OCI-M1 (cell line): ENCODE measurements at places on chromosomes 7 and 10.

DNA sequence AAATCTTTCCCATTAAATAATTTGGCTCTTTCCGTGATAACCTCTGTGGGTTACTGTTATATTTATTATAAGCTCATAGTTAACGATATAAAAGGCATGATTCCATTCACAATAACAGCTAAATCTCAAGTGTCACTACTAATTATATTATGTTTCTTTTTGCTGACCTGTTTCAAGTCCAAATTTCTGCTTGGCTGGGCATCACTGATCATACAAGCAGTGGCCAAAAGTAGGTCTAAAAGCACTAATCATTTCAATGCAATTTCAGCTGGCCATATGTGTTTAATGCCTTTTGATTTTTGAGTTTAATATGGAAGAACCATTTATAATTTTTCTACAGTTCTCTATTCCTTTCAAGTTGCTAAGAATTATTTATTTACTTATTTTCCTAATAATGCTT, 110.7 kb downstream of the SEMA3A start:
- DNase-seq, result no peak

DNA sequence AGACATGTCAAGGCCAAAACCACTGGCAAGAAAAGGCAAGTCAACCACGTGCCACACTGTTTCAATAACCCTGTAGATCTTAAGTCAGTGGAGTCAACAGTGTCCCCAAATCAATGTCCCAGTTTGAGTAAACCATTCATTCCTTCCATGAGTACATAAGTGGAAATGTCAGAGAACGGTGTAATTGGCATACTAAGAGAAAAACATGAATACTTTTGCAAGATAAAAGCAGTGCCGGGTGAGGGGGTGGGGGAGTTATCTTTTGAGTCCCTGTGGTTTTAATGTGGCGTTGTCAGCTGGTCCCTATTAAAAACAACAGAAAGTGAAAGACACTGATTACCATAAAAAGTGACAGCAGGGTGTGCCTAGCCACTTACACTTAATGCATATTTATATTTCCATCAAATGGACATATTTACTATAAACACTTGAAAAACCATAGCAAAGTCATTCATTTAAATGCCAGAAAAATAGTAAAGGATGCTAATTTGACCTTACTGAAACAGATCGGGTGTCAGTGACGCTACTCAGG, 37.8 kb downstream of the RSU1 start:
- peak; percentile 48 for DNase-seq

GRCh38 chr10:17222329-17222728, 5.7 kb upstream of the VIM start:
- no peak for DNase-seq

GRCh38 chr7:90472805-90473540, 3.5 kb downstream of the PTTG1IP2 start:
- no peak for DNase-seq

- DNase-seq, result no peak
These were observed 150.7 kb downstream of the LRMDA start for GRCh38 chr10:75582102-75582501.

GRCh38 chr10:97648562-97649404, 8.3 kb downstream of the PI4K2A start:
- DNase-seq, result peak; percentile 87

- no peak for DNase-seq
These were observed 172.9 kb downstream of the WDR37 start for GRCh38 chr10:1229116-1229515.

- DNase-seq, result peak; percentile 17
These were observed 61.5 kb downstream of the CPVL start for GRCh38 chr7:29084832-29085231.

DNA sequence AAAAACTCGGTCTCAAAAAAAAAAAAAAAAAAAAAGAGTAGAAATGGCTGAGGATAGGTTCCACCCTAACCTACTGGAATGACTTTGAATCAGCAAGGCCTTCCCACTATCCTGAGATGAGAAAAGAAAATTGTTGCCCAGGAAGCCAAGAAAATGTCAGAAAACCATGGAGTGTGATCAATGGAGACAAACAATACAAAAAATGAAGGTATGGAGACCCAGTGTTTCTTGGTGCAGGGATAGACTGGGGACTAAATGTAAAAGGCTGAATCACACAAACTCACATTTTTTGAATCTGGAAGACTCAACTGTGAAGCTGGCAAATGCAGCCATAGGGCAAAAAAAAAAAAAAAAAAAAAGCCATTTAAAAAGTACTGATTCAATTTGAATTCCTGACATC, 364.3 kb upstream of the ANKRD30A start:
- DNase-seq, result no peak

DNA sequence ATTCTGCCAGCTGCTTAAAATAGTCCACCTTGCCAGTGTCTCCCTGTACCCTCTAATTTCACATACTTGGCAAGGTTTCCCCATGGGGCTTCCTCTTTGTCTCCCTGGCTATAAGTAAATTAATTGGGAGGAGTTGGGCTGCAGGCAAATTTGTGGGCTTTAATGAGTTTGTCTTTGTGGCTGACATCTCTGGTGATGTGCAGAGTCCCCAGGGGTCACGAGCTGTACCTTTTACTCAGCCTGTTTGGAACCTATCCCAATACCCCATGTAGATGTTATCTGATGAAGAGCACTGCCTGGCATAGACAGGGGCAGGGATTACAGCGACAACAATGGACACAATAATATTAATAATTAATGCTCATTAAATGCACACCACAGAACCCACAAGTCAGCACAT, 132.5 kb downstream of the SLIT1 start:
- no peak for DNase-seq

DNA sequence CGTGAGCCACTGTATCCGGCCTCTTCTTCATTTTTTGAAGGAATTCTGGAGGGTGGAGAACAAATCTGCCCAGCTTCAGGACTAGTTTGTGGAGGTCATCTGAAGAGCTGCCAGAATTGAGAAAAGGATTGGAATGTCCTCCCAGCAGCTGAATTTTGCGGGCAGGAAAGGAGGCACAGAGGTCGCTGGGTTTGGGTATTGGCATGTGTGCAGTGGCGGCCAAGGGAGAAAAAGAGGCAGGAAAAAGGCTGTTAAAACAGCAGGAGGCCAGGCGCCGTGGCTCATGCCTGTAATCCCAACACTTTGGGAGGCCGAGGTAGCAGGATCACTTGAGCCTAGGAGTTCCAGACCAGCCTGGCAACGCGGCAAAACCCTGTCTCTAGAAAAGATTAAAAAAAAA, 80.4 kb downstream of the HIP1 start:
- DNase-seq, result no peak

GRCh38 chr7:102860351-102860811, 52.4 kb upstream of the LRRC17 start:
- DNase-seq, result peak; percentile 2

GRCh38 chr10:17425584-17426262, 28.7 kb downstream of the ST8SIA6 start:
- DNase-seq, result peak; percentile 97

DNA sequence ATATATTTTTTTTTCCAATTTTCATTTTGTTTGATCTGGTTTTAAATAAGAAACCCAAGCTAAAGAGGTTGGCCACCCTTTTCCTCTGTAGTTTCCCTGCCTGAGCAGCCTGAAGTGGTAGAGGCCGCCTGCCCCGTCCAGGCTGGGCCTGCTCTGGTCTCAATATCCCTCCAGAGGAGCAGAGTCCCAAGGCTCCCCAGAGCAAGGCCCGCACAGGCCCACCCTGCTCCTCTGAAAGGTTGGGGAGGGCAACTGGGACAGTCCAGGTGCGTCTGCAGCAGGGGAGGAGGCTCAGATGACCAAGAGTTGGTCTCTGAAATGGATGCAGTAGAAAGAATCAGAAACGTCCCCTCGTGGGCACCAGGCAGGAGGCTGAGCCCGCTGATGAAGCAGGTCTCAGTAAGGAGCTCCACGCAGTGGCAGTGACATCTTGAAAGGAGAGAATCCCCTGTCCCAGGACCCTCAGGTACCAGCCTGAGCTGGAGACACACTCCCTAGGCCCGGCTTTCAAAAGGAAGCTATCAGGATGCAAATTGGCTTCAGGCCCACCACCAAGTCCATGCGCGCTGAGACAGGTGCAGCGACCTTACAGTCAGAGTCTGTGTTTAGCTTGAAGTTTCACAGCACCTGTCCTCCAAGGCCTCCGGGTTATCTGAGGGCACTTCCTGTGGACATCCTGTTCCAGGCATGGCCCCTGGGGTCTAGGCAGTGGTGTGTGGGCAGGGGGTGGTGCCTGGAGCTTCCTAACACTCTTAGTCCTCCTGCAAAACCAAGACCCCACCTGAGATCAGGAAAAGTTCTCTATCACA, 37.7 kb downstream of the EN2 start:
- DNase-seq, result no peak

DNA sequence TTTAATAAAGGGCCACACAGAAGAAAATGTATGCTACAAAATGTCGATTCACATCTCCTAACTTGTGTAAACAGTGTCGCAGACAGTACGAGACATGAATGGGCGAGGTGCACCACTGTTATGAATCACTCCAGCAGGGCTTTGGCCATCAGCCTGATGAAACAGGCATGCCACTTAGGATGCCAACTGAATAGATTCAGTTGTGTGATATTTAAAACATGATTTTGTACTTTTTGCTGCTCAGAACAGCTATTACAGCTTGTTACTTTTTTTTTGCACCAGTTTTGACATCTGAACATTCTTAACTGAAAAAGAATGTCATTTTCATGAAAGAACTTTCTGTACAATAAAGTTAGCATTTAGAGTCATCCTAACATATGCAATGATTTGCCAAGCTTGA, 138.1 kb downstream of the VTI1A start:
- DNase-seq, result no peak

- DNase-seq, result no peak
These were observed 71.2 kb upstream of the COL13A1 start for GRCh38 chr10:69730251-69731156.

- no peak for DNase-seq
These were observed 6.6 kb upstream of the TMEM184A start for GRCh38 chr7:1562597-1563051.

DNA sequence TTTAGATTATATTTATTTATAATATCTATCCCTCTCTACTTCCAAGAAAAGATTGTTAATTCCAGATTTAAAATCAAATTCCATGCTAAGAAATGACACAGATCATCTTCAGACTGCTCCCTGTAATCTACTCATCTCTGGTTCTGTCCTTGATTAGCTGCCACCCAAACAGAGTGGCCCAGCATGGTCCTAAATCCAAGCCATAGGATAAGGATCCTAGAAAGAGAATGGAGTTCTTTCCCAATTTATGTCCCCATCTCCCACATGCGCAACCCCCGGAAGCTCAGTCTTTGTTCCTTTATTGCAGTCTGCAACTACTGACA, 23.4 kb upstream of the HDAC9 start:
- DNase-seq, result no peak

- DNase-seq, result no peak
These were observed 705.5 kb downstream of the GRID1 start for GRCh38 chr10:85661123-85661522.

DNA sequence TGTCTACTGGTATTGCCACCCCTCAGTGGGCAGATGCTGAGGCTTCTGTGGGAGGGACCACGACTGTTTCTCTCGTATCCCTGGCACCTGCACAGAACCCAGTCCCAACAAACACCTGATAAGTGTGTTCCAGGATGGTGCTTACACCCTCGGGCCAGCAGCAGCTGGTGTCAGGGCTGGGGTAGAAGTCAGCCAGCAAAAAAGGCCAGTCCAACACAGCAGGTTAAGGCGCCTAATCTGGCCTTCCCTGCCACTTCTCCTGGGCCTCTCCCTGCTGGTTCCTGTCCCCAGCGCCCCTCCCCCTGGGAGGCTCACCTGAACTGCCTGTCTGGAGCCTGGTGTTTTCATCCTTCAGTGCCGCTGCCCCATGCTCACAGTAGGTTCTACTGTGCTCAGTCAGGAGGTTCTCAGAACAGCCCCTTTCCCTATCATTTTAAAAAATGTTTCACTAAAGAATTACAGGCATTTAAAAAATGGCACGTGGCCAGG, 20.0 kb downstream of the PODXL start:
- no peak for DNase-seq

DNA sequence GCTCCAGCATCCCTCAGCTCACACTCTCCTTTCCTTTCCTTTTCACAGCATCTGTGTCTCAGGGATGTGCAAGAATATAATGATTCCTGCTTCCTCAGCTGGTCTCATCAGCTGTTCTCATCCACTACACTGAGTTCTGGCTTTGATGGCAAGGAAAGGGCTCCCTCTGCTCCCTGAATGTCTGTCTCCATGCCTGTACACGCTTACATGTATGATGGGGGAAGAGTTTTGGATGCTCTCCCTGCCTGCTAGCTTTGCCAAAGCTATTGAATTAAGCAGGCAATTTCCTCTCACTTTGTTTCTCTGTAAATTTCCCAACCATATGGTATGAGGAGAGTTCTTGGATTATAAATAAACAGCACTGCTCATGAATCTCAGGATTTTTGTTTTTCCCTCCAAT, 254.5 kb downstream of the SORCS3 start:
- DNase-seq, result no peak

- no peak for DNase-seq
These were observed 724.2 kb downstream of the SORCS1 start for GRCh38 chr10:106440355-106440754.

DNA sequence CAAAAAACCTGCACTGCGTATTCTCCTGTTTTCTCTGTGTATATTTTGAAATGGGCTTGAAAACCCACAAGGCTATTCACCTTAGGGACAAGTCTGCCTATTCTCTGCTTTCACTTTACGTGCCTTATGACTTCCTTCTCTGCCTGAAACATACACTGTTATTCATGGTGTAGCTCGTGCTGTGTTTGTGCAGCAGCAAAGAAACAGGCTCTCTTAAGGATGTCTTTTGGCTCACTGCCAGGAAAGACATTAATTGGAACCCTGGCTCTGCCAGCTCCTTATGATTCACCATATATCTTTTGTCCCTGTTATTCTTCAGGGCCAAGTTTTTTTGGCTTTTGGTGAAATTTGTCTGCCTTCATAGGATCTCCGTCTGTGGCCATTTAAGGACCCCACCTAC, 92.4 kb downstream of the TMEM106B start:
- no peak for DNase-seq

DNA sequence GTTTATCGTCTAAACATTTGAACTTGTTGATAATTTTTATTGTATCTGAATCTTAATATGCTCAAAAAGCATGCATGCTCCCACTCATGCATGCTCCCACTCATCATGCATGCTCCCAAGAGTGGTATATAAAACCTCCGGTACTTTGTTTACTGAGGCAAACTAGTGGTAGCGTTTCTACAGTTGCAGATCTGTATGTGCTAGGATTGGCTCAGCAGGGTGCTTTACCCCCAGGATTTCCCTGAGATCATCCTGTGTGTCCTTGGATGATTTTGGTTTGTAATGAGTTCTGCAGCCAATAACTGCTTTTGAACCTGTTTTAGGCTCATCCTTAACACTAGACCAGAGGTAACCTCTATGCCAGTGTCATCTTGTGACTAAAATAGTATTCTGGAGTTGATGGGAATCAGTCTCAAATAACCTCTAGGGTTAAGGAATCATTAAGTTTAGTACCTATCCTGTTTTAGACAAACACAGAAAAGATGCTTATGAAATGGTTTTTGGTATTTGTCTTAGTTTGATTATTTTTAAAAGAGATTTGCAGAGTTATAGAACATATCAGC, 40.4 kb downstream of the PHTF2 start:
- DNase-seq, result peak; percentile 64

DNA sequence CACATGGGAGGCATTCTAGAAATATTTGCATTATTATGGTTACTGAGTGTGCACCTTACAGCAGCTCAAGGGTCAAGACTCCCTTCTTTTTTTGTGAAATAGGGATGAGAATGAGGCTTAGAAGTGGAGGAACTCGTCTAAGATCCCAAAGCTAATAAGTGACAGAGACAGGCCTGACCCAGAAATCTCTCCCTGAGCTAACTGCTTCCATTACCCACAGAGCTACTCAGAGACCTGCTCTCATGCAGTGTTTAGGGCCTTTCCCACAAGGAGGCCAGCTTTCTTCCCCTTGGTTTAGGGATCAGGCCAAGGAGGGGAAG, 301.7 kb downstream of the RPS24 start:
- no peak for DNase-seq

- DNase-seq, result no peak
These were observed 162.0 kb upstream of the PLXNA4 start for GRCh38 chr7:132738254-132738653.
